ENCODE measurements at places on chromosomes 7 and 10. TPM values are rescaled to one million over a fixed set of nuclear protein-coding genes. Genes with fewer than 3 reads are reported as not detected.

Gene RADIL
- total RNA-seq: 1.2 TPM

Gene SPAM1
- total RNA-seq: 1.2 TPM

Gene ANK3
- total RNA-seq: 79.4 TPM

Gene PARP12
- total RNA-seq: 9.4 TPM

Gene TAS2R41
- total RNA-seq: 2.6 TPM

Gene MYOZ1
- 1.4 TPM for total RNA-seq

Gene C7orf25
- total RNA-seq: 5.5 TPM

Gene FRMD4A
- total RNA-seq: 16.1 TPM

Gene PRSS37
- 0.72 TPM for total RNA-seq

Gene HABP2
- 0.24 TPM for total RNA-seq

Gene MRPS16
- total RNA-seq: 24.3 TPM

Gene PRKAR2B
- total RNA-seq: 5.8 TPM

Measured in umbilical cord (tissue), 2 donors.